ENCODE measurements at places on chromosomes 16 and 17.

GRCh38 chr17:80519091-80519781 is 25.4 kb upstream of the RPTOR start:
- no peak for DNase-seq

DNA sequence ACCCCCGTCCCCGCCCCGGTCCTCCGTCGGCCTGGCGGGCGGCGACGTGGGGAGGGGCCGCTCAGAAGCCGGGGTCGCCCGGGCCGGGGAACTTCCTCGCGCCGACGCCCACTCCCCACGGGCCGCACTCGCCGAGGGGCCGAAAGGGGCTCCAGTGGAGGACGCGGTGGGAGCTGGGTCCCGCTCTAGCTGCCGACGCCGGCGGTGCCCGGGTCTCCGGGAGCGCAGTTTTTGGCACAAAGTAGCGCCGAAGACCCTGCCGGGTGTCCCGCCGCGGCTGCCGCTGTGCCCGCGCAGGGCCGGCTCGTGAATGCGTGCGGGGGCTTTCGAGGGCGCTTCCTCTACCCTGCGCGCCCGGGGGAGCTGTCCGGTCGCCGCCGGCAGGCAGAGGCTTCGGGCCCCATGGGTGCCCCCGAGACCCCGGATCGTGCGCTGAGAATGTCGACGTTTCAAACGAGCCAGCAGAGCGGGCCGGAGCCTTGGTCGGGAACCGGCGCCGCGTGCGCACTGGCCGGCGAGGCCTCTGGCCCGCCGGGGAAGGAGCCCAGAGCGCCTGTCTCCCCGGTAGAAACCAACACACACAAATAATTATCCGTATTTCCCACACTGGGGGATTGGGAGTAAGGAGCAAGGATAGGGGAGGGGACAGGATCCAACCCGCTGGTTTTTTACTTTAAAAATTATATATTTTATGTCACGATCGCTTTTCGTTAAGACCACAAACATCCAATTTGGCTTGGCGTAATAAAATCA is 46.6 kb upstream of the SLC38A10 start:
- DNase-seq: no peak

DNA sequence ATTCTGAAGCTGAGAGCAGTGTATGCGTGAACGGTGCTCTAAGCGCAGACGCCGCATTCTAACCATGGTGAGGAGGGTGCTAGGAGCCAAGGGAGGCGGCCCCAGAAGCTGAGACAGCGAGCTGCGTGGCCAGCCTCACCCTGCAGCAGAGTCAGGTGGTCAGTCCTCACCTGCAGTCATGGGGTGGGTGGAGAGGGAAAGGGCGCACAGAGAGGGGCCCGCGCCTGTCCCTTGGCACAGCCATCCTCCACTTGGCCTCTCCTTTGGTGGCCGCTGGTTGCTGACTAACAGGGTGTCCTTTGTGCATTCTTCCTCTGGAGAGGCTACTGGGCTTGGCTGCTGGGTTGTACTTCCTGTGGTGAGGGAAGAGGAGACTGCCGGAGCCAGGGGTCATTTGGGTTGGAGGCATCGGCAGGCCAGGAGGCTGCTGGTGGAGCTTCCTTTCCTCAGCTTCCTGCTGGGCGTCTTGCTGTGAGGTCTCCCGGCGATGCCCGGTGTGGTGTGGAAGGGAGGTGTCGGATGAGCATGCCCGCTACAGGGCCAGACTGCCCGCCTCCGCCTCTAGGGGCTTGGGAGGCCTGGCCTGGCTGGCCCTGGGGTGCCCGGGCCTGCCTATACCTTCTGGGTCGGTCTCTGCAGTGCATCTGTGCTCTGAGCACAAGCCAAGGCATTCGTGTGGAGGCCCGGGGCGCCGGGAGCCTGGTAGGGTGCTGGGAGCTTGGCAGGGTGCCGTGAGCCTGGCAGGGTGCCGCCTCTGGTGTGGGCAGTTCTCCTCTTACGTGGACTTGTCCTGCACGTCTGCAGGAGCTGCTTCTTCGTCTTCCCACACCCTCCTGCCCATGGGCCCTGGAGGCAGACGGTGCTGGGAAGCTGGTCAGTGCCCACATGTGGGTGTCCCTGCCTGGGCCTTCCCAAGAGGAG is 17.4 kb downstream of the RNF213 start:
- no peak for DNase-seq

DNA sequence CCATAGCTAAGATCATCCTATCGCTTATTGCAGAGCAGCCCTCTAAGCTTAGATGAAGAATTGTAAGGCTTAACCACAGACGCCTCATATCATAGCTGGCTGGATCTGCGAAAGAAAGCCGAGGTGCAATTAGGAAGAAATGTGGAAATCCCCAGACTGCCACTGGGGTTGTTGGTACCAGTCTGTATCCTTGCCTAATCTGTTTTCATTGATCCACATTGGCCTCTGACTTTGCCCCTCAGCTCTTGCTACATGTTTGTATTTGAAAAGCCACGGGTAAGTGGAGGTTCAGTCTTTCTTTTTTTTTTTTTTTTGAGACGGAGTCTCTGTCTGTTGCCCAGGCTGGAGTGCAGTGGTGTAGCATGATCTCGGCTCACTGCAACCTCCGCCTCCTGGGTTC is 48.9 kb downstream of the TANGO6 start:
- no peak for DNase-seq

DNA sequence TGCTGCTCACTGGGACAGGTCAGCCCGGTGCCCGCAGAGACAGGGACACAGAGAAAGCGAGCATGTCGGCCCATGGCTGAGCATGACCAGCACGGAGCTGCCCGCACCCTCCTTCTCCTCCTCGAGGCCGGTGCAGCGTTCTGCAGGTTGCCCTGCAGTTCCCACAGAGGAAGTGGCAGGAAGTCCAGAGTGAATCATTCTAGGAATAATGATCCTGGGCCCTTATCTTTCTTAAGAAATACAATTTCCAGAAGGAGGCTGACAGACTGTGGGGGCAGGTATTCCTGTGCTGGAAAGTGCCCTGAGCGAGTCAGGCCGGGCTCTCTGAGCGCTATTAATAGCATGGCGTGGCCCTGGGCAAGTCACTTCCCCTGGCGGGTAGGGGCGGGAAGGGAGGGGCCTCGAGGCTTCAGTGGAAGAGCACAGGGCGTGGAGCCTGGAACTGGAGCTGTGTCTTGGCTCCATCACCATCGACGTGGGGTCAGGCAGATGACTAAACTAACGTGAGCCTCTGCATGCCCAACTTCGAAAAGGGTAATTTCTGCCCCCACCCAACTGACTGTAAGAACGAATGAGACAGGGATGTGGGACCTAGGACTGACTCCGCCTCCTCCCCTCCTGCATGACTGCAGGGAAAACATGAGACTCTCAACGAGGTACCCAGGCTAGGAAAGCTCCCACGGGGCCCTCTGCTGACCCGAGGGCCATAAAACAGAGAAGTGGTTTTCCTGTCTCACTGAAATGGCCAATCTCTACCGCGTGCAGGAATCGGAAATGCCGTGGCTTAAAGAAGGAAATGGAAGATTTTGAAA is 9.8 kb downstream of the TMEM204 start:
- no peak for DNase-seq

GRCh38 chr16:87045466-87046216 is 271.6 kb downstream of the C16orf95 start:
- no peak for DNase-seq

- DNase-seq: no peak
These were observed 159.2 kb downstream of the CYLD start for GRCh38 chr16:50901062-50901461.

DNA sequence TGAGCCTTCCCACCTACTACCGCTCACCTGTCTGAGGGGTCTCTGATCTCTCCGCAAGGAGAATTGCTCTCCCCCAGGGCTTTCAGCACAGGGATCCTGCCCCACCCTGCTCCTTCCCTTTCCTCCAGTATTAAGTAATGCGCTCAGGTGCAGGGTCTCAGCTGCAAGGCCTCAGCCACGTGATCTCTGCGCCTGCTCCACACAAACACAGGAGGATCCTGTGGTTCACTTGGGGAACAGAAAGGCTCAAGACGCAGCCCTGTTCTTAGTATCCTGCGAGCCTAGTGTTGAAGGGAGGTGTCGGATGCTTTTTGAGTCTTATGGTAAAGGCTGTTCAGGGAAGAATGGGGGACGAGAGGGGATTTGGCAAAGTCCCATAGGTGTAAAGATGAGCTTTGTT is 41.6 kb upstream of the GCSH start:
- DNase-seq: no peak

GRCh38 chr16:48605518-48606110 is 4.4 kb downstream of the N4BP1 start:
- DNase-seq: no peak

DNA sequence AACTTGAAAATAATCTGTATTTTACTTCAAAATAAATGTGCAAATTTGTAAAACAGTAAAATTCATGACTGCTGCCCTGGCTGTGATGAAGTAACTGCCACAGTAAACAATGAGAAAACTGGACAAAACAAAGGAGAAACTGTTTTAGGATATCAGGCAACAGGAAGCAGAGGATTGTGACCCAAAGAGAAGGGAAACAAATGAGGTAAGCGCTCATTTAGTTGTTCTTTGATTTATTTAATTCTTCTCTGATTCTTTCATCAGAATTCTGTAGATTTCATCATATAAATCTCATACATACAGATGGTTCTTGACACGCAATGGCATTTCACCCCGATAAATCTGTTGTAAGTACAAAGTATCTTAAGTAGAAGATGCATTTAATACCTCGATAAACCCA is 198.1 kb upstream of the AXIN2 start:
- no peak for DNase-seq

GRCh38 chr17:67238991-67239390 is 6.0 kb downstream of the HELZ start:
- no peak for DNase-seq

GRCh38 chr16:55322327-55322726 is 1.7 kb upstream of the IRX6 start:
- DNase-seq: no peak

GRCh38 chr17:47265983-47266541 is 12.4 kb downstream of the ITGB3 start:
- DNase-seq: no peak

- DNase-seq: no peak
These were observed 5.0 kb downstream of the PIK3R6 start for GRCh38 chr17:8862213-8863056.

DNA sequence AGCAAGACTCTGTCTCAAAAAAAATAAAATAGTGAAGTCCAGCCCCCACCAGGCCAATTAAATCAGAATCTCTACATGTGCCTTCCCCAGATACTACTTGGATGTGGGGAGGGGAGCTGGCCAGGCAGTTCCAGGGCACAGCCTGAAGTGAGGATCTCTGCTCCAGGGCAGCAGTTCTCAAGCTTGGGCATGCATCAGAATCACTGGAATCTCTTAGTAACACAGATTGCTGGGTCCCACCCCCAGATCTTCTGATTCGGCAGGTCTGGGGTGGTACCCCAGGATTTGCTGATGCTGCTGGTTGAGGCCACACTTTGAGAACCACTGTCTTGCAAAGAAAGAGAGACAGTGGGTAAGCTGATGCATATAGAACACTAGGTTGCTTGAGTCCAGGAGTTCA is 8.3 kb upstream of the CDH5 start:
- no peak for DNase-seq

- DNase-seq: no peak
These were observed 10.0 kb downstream of the USP32 start for GRCh38 chr17:60381958-60382357.

GRCh38 chr17:39746145-39746461 is 8.4 kb downstream of the GRB7 start:
- no peak for DNase-seq
